Inflammatory macrophage (primary cell): ENCODE measurements at places on chromosomes 1 and 21.

- no peak for DNase-seq
Measured at GRCh38 chr1:207140536-207140935, 36.5 kb downstream of the C4BPA start.

GRCh38 chr1:15848143-15848928 lies 829 bp downstream of the SPEN start:
- peak; percentile 41 for DNase-seq

- DNase-seq, result no peak
Measured at GRCh38 chr1:92653605-92654381, 131.1 kb downstream of the EVI5 start.

- no peak for DNase-seq
Measured at GRCh38 chr1:71345491-71345890, 264.7 kb upstream of the ZRANB2 start.

GRCh38 chr21:31555741-31556191 lies 103.7 kb upstream of the SOD1 start:
- no peak for DNase-seq

- DNase-seq, result no peak
Measured at GRCh38 chr1:221766210-221766609, 24.3 kb upstream of the DUSP10 start.
